ENCODE measurements at places on chromosomes 7 and 10. TPM values are rescaled to one million over a fixed set of nuclear protein-coding genes. Genes with fewer than 3 reads are reported as not detected.

GRCh38 chr10:100109670-100110069, 28.0 kb upstream of the CPN1 start:
- no peak overlapping the region for H3K27ac ChIP-seq
- H3K4me3 ChIP-seq: no peak overlapping the region
- no peaks in the 10 kb centered on the region for H3K36me3 ChIP-seq
- no peaks in the 10 kb centered on the region for H3K4me1 ChIP-seq
- no peak for DNase-seq

- no peaks in the 10 kb centered on the region for H3K36me3 ChIP-seq
- peaks cover 20% of the 10 kb centered on the region for H3K4me1 ChIP-seq
- no peak for DNase-seq
- H3K27ac ChIP-seq: peak overlapping the region; percentile 87
- no peak overlapping the region for H3K4me3 ChIP-seq
These were observed 24.3 kb upstream of the ITGB1 start for GRCh38 chr10:32982293-32982709.

Gene PLXNA4
- 5.4 TPM for total RNA-seq

- peaks cover 8% of the 10 kb centered on the region for H3K27me3 ChIP-seq
- no peak overlapping the region for H3K27ac ChIP-seq
- no peaks in the 10 kb centered on the region for H3K36me3 ChIP-seq
- no peaks in the 10 kb centered on the region for H3K4me1 ChIP-seq
- DNase-seq: no peak
- no peak overlapping the region for H3K4me3 ChIP-seq
These were observed 220.2 kb downstream of the DGKI start for GRCh38 chr7:137626469-137627067.

DNA sequence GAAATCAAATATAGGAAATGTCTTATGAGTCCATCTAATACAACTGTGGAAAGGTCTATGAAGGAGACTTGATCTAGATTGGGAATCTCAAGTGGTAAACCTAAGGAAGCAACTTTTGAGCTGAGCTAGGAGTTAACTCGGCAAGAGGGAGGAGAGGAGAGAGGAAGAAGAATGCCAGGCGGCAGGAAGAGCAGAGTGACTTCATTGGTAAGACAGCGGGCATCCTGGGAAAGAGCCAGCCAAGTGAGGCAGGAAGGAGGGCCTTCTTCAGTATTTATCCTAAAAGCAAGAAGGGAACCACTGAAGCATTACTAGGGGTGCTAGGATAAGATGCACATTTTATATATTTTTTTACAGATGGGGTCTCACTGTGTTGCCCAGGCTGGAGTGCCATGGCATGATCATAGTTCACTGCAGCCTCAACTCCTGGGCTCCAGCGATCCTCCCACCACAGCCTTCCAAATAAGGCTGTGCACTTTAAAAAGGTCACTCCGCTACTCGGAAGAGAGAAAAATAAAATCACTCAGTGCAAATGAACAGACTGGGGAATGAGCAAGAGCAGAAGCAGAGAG, 2.0 kb downstream of the BCL7B start:
- H3K27ac ChIP-seq: no peak overlapping the region
- peaks cover 25% of the 10 kb centered on the region for H3K4me1 ChIP-seq
- H3K4me3 ChIP-seq: peak overlapping the region; percentile 86
- no peak for DNase-seq
- peaks cover 32% of the 10 kb centered on the region for H3K36me3 ChIP-seq

DNA sequence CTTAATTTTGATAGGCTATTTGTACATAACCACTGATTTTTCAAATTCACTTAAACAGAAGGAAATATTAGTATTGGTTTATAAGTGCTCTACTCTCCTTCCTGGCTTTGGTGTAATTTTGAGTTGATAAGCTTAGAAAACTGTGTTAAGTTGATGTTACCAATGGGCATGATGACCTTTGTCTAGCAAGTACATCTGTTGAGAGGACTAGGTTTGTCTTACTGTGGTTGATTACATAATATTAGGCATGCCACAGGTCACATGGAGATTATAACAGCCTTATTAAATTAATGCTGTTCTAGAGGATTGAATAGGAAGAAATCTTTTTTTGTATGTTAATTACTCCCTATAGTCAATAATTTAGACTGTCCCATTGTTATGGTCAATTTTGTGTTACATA, 27.0 kb downstream of the CYP2C18 start:
- no peak overlapping the region for H3K4me3 ChIP-seq
- H3K27me3 ChIP-seq: no peaks in the 10 kb centered on the region
- no peak overlapping the region for H3K27ac ChIP-seq
- H3K36me3 ChIP-seq: no peaks in the 10 kb centered on the region
- H3K4me1 ChIP-seq: no peaks in the 10 kb centered on the region

GRCh38 chr10:22016046-22016705, 12.6 kb upstream of the DNAJC1 start:
- DNase-seq: no peak
- no peaks in the 10 kb centered on the region for H3K36me3 ChIP-seq
- no peaks in the 10 kb centered on the region for H3K27me3 ChIP-seq
- H3K4me1 ChIP-seq: no peaks in the 10 kb centered on the region
- no peak overlapping the region for H3K4me3 ChIP-seq

DNA sequence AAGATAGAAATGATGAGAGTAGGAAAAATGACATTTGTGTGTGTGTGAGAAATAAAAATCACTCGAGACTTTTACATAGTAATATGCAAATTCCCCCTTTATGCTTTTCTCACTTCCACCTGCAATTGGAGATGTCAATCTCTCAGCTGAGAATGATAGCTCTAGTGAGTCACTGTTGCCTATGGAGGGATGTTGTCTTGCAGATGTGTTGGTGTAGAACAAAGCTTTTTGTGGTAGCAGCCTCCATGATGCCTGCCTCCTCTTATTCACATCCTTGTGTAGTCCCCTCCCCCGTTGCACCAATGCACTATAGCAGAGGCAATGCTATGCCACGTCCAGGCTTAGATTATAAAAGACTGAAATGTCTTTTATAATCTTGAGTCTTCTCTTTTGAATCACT, 33.8 kb downstream of the SPAG6 start:
- no peak overlapping the region for H3K4me3 ChIP-seq
- H3K27ac ChIP-seq: no peak overlapping the region
- H3K4me1 ChIP-seq: no peaks in the 10 kb centered on the region
- H3K36me3 ChIP-seq: no peaks in the 10 kb centered on the region

- H3K4me1 ChIP-seq: peaks cover 3% of the 10 kb centered on the region
- no peaks in the 10 kb centered on the region for H3K36me3 ChIP-seq
- no peak overlapping the region for H3K4me3 ChIP-seq
- no peaks in the 10 kb centered on the region for H3K27me3 ChIP-seq
These were observed 115.9 kb upstream of the MEOX2 start for GRCh38 chr7:15802425-15802824.

Gene FGFBP3
- 1.0 TPM for total RNA-seq

DNA sequence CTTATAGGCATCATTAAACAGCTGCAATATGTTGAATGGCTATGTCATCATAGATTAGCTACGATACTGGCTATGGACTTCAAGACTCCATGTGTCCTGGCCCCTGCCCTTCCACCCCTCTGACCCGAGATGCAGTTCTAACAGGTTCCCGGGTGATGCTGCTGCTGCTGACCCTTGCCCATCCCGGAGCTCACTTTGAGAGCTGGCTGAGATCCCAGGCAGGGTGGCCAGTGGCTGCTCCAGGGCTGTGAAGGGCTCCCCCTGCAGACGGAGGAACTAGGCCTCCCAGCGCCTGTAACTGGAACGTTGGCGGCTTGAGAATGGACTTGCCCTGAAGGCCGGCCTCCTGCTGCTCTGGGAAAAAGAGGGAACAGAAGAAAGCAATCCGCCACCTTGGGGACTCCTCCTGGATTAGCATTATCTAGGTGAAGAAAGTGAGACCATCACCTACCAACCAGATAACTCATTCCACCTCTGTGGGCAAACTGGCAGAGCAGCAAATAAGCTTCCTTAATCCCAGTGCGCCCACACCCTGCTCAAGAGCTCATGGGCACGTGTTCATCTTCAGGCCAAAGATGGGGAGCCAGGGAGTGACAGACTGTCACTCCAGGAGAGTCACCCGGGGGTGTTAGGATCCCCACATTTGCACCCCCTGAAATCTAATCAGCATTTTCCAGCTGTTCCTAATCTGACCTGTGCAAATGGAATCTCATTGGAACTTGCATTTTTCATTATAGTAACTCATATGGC, 56.8 kb downstream of the PARP12 start:
- no peak for DNase-seq
- H3K27me3 ChIP-seq: no peaks in the 10 kb centered on the region
- no peak overlapping the region for H3K4me3 ChIP-seq
- no peaks in the 10 kb centered on the region for H3K36me3 ChIP-seq
- no peaks in the 10 kb centered on the region for H3K4me1 ChIP-seq

DNA sequence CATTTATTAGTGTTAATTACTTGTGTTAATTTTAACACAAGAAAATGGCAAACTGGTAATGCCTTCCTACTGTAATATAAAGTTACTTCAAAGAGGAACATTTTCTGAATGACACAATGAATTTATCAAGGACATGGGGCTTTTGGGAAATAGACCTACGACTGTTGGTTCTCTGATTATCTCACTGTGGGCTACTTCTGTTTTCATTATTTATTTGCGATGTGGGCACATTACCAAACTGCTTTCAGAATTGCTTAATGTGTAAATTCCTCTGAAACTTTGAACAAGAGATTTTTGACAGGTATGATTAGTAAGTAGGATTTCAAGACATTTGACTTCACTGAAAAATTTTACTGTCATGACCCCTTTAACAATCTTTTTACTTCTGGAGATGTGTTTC, 535.6 kb downstream of the CNTNAP2 start:
- no peaks in the 10 kb centered on the region for H3K36me3 ChIP-seq
- no peak overlapping the region for H3K27ac ChIP-seq
- no peak for DNase-seq
- no peaks in the 10 kb centered on the region for H3K27me3 ChIP-seq

DNA sequence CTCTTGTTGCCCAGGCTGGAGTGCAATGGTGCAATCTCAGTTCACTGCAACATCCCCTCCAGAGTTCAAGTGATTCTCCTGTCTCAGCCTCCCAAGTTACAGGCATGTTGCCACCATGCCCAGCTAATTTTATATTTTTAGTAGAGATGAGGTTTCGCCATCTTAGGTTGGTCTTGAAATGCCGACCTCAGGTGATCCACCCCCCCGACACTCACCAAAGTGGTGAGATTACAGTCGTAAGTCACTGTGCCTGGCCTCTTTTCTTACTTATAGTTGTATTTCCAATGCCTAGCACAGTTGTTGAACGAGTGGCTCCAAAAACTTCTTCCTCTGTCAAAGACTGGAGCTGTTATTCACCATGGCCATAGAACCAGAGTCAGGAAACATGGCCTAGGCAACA, 6.7 kb downstream of the RNF216 start:
- DNase-seq: peak; percentile 18
- no peaks in the 10 kb centered on the region for H3K27me3 ChIP-seq
- no peak overlapping the region for H3K4me3 ChIP-seq
- peaks cover 24% of the 10 kb centered on the region for H3K4me1 ChIP-seq
- no peaks in the 10 kb centered on the region for H3K36me3 ChIP-seq
- H3K27ac ChIP-seq: no peak overlapping the region

DNA sequence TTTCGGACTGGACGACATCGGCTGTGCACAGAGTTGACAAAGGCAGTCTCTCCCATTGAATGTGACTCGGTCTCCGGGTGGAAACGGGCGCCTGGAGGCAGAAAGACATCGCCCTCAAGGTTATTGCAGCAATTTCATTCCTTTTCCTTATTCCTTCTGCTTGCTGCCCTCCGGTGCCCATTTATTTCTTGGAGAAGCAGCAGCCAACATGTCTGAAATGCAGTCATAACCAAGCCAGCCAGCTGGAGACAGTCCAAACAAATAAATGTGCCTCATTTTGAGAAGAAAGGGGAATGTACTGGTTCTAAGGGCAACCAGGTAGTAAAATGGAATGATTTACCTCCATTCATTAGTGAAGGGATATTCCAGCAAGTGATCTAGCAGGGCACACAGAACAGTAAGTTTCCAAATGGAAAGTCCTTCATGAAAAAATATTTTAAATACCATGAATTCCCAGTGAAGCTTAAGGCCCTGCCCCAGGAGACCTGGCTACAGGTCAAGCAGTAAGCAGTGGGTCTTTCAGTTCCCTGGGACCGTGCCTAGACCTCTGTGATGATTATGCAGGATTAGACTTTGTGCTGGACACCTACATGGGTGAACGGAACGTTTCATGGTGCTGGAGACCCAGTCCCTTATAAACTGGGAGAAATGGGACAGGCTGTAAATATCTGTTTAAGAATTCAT, 86.6 kb downstream of the ABLIM1 start:
- DNase-seq: no peak
- H3K27ac ChIP-seq: no peak overlapping the region
- peaks cover 19% of the 10 kb centered on the region for H3K4me1 ChIP-seq
- no peaks in the 10 kb centered on the region for H3K36me3 ChIP-seq
- H3K27me3 ChIP-seq: no peaks in the 10 kb centered on the region

Gene IQUB
- total RNA-seq: 1.1 TPM

GRCh38 chr7:2247141-2247995, 5.3 kb downstream of the NUDT1 start:
- no peak overlapping the region for H3K4me3 ChIP-seq
- no peak overlapping the region for H3K27ac ChIP-seq
- H3K4me1 ChIP-seq: peaks cover 22% of the 10 kb centered on the region
- no peak for DNase-seq
- peaks cover 6% of the 10 kb centered on the region for H3K36me3 ChIP-seq

Gene RBM20
- total RNA-seq: 3.0 TPM

DNA sequence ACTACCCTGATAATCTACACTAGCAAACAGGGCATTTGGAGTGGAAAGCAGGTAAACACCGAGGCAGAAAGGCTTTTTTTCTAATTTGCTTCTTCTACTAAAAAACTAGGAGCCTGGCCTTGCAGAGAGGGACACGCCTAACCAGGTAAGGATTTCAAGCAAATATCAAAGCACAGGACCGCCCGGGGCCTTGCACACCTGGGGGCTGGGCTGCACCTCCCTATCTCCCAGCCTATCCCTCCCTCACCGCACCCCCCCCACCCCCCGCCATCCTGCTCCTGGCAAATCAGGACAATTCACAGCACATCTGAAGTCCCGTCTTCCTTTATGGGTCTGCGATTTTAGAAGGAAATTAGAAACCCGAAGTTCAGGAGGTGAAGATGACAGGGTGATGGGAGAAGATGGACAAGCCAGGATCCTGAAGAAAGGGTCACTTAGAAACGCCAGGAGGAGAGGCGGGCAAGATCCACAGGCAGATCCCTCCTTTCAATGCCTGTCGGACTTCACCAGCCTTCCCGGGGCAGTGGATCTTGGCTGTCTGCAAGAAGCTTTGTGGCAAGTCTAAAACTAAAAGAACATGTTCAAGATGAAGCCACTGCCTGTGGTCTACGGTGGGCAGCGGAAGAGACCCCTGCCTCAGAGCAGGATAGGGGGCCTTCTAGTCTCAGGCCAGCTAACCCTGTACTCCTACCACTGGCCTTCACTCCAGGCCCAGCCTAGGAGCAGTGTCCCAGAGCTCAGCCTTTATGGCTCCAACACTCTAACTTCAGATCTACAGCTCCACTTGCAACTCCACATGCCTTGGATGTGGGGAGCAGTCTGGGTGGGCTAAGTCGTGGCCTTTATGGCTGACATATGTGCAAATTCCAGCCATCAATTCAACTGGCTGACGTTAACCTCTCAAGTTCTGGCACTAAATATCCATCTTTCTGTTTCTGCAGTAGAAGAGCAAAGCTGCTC, 43.9 kb downstream of the TNS3 start:
- H3K27ac ChIP-seq: no peak overlapping the region
- no peak for DNase-seq
- peak overlapping the region; percentile 60 for H3K4me3 ChIP-seq
- no peaks in the 10 kb centered on the region for H3K36me3 ChIP-seq
